ENCODE measurements at places on chromosomes 12 and 14.

DNA sequence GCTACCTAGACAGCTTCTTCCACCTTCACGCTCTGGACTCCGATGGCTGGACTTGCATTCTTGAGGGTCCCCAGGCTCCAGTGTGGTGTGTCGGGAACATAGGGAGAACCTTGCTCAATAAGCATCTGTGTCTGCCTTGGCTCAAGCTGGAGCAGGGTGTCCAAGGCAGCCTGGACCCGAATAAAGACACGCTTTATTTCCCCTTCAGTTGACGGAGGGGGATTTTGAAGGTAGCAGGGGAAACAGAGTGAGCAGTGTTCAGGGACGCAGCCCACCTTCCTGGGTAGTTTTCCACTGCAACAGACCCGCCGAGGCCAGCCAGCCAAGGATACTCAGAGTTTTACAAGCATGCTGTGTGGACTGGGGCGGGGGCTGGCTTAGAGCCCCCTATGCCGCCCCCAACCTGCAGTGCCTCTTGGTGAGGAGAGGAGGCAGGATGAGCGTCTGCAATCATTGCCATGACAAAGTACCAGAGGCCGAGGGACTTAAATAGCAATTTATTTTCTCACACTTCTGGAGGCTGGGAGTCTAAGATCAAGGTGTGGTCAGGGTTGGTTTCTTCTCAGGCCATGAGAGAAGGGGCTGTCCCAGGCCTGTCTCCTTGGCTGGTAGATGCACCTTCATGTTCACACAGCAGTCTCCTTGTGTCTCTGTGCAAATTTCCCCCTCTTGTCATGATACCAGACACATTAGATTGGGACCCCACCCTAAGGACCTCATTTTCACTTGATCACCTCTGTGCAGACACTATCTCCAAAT lies 201.2 kb downstream of the CHST11 start:
- DNase-seq, result no peak

GRCh38 chr12:102568276-102568675 lies 87.9 kb upstream of the IGF1 start:
- DNase-seq, result no peak

GRCh38 chr12:120833849-120834248 lies 70.3 kb downstream of the SPPL3 start:
- no peak for DNase-seq

- DNase-seq, result no peak
These were observed 573 bp downstream of the ARL6IP4 start for GRCh38 chr12:122981036-122981471.

DNA sequence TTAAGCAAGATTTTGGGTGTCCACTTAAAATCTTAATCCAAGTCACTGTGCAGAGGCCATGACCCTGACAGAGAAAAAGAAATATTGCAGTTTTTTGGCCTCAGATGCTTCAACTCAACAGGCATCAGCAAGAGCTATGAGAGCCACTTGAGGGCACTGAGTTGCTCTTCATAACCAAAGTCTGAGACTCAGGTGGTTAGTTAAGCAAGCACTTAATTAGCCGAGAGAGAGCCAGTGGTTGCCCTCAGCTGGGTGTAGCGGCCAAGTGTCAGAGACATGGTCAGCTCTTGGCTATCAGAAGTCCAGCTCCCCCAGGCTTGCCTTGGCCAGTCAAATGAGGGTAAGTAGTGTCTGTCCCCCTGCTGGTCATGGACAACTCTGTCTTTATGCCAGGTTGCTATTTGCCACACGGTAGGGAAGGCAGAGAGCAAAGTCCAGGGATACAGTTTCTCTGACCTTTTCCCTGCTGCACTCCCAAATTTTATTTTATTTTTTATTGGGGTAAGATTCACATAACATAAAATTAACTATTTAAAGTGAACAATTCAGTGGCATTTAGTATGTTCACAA lies 9.0 kb upstream of the KRT71 start:
- DNase-seq, result no peak

- no peak for DNase-seq
These were observed 536 bp upstream of the TUNAR start for GRCh38 chr14:95875831-95876760.

DNA sequence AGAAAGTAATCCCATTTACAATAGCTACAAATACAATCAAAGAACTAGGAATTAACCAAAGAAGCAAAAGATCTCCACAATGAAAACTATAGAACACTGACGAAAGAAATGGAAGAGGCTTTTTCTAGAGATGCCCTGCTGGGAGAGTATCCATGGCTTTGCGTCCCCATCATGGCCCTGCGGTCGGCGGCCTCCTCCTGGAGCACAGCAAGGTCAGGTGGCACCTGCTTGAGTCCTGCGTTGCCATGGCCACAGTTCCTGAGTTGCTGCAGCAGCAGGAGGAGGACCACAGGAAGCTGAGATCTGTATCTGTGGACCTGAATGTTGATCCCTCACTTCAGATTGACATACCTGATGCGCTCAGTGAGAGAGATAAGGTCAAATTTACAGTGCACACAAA lies 143.5 kb downstream of the SLC5A8 start:
- no peak for DNase-seq

- DNase-seq, result peak; percentile 55
These were observed 8.9 kb downstream of the APAF1 start for GRCh38 chr12:98653866-98654493.

- no peak for DNase-seq
These were observed 148.1 kb downstream of the TSPAN9 start for GRCh38 chr12:3225154-3225795.

GRCh38 chr12:96427269-96427729 lies 27.1 kb upstream of the CDK17 start:
- peak; percentile 42 for DNase-seq

GRCh38 chr12:24975425-24975824 lies 26.5 kb upstream of the BCAT1 start:
- DNase-seq, result no peak

GRCh38 chr14:44830371-44830770 lies 131.4 kb downstream of the KLHL28 start:
- no peak for DNase-seq

DNA sequence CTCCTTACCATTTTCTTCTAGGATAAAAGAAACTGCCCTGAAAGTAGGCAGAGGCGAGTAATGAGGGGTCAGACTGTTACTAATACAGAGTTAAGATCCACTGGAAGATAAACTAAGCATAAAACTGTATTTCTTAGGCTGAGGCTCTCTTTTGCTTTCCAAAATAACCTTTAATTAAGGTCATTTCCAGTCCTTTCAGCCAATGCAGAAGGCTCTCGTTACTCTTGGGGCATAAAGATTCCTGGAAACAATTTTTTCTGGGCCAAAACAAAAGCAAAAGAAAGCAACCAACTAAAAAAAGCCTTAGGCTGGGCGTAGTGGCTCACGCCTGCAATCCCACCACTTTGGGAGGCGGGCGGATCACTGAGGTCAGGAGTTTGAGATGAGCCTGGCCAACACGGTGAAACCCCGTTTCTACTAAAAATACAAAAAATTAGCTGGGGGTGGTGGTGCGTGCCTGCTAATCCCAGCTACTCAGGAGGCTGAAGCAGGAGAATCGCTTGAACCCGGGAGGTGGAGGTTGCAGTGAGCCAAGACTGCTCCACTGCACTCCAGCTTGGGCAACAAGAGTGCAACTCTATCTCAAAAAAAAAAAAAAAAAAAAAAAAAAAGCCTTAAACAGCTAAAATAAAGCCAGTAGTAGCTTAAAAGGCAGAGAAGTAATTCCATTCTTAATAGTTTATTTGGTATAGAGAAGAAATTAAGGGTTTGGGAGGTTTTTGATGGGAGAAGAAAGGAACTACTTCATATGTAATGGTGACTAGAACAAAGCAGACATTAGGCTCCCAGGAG lies 68.9 kb upstream of the STAC3 start:
- no peak for DNase-seq

- no peak for DNase-seq
These were observed 47.7 kb upstream of the MBIP start for GRCh38 chr14:36367985-36368774.

GRCh38 chr14:61839507-61839906 lies 77.3 kb downstream of the SNAPC1 start:
- DNase-seq, result no peak

DNA sequence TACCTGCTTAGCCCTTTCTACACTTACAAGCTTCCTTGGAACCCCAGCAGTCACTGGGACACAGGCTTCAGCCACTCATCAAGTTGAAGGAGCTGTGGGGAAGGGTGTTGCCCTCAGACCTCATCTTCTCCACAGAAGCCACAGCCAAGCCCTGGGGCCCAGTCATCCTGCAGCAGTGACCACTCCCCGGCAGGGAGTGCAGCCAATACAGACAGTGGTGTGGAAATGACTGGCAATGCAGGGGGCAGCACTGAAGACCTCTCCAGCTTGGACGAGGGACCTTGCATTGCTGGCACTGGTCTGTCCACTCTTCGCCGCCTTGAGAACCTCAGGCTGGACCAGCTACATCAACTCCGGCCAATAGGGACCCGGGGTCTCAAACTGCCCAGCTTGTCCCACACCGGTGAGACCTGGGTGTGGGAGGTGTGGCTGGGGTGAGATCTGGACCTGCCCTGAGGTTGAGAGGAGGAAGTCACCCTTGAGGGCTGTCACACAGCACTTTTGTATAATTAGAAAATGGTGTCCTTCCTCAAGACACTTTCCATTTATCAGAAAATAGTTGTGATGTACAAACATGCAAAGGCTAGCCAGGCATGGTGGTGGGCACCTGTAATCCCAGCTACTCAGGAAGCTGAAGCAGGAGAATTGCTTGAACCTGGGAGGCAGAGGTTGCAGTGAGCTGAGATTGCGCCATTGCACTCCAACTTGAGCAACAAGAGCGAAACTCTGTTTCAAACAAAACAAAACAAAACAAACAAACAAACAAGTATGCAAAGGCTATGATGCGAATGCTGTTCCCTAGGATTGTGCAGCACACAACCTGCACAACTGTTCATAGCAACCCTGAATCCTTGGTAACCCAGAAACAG lies 9.9 kb downstream of the GLI1 start:
- DNase-seq, result no peak

GRCh38 chr14:99574099-99574880 lies 29.7 kb downstream of the CCDC85C start:
- DNase-seq, result peak; percentile 56

DNA sequence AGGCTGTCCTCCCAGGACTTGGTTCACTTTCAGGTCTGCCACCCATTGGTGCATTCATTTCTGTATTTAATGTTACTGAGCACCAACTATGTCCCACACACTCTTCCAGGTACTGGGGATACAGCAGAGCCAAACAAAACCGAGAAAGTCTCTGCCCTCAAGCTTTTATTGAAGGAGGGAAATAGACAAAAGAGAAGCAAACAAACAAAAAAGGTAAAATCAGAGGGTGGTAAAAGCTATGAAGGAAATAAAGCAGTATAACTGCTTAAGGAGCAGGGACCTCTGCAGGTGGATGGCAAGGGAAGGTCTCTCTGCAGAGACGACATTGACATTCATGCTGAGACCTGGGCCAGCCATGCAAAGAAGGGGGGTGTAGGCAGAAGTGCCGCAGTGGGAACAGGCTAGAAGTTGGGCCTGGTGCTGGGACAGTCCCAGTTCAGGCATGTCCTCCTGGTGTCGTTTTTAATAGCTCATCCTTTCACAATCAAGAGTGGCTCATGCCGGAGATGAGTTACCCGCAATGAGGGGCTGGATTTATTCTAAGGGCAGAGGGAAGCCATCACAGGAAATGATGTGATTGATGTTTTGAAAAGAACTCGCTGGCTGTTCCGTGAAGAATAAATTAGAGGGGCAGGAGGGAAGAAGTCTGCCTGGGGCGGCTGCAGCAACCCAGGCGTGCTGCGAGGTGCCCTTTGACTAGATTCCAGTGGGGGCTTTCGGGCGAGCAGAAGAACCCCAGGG lies 72.8 kb downstream of the IRF2BPL start:
- peak; percentile 82 for DNase-seq

GRCh38 chr14:95431199-95432143 lies 85.0 kb downstream of the SYNE3 start:
- DNase-seq, result no peak

DNA sequence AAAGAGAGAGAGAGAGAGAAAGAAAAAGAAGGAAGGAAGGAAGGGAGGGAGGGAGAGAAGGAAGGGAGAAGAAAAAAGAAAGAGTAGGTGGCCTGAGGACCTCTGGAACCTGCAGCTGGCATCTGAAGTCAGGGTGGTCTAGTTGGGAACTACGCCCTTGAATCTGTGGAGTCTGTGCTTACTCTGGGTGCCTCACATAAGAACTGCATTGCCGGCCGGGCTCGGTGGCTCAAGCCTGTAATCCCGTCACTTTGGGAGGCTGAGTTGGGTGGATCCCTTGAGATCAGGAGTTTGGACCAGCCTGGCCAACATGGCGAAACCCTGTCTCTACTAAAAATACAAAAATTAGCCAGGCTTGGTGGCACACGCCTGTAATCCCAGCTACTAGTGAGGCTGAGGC lies 10.0 kb upstream of the NRDE2 start:
- no peak for DNase-seq

GRCh38 chr14:59238216-59238615 lies 49.7 kb downstream of the DAAM1 start:
- no peak for DNase-seq

DNA sequence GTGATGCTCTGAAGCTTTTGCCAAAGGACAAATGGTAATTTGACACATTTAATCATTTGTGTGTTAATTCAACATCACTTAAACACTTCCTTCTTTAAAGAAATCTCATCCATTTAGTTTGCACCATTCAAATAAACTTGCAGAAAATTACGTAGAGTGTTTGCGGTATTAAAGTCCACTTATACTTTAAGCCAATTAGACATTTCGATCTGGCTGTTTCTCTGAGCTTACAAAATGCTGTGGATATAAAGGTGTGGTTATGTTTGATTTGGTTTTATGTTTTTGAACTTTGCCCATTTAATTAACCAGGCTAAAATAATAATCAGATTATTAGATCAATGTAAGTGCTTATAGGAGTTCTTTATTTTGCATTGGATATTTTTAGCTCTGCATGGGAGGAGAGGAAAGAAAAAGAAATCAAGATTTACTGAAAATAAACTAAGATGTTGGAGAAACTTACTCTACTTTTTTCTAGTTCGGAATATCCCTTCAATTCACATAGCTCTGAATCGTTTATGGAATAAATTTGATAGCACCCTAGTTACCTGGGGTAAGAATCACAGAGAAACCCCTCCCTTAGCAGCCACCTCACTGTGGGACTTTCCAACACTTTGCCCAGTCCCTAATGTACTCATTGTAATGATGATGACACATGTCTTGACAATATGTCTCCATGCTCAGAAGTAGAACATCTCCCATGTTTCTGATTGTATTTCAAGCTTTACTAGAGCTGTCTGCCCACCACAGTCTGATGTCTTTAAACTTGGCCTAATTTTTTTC lies 268.0 kb downstream of the BTG1 start:
- DNase-seq, result no peak

GRCh38 chr14:54301359-54301758 lies 95.4 kb upstream of the CDKN3 start:
- no peak for DNase-seq

GRCh38 chr14:105503296-105503640 lies 12.2 kb downstream of the TEDC1 start:
- no peak for DNase-seq
